ENCODE measurements at places on chromosomes 12 and 14. TPM values are rescaled to one million over a fixed set of nuclear protein-coding genes. Genes with fewer than 3 reads are reported as not detected.

- no peak for DNase-seq
Observed at GRCh38 chr14:34619471-34619870, 10.5 kb downstream of the SNX6 start.

- DNase-seq: no peak
Observed at GRCh38 chr12:51372021-51372420, 19.2 kb downstream of the GALNT6 start.

DNA sequence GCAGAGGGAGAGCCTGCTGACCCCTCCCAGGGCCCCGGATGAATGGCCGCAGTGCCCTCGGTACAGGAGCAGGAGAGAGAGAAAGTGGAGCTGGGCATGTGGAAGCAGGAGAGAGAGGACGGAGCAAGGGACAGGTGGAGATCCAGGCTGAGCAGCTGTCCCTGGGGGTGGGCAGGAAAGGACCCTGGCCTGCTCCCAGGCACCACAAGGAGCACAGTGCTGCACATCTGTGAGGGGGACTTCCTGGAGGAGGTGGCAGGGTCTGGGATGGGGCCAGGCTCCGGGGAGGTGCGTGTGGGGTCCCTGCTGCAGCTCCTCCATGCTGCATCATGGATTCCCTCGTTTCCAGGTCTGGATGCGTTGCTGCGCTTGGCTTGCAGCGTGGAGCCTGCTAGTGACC is 13.0 kb upstream of the DLK1 start:
- DNase-seq: no peak

DNA sequence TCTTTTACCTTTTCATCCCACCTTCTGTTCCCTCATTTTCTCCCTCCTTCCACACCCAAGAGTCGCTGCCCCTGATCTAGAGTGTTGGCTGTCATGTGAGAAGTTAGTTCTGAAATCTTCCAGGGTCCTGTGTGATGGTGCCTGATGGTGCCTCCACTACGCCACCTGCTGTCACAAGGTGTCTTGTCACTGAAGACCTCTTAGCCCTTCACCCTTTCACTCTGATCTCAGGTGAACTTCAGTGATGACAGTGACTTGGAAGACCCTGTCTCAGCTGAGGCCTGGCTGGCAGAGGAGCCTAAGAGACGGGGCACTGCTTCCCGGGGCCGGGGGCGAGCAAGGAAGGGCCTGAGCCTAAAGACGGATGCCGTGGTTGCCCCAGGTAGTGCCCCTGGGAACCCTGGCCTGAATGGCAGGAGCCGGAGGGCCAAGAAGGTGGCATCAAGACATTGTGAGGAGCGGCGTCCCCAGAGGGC is 7.6 kb upstream of the PFDN5 start:
- DNase-seq: peak; percentile 75

DNA sequence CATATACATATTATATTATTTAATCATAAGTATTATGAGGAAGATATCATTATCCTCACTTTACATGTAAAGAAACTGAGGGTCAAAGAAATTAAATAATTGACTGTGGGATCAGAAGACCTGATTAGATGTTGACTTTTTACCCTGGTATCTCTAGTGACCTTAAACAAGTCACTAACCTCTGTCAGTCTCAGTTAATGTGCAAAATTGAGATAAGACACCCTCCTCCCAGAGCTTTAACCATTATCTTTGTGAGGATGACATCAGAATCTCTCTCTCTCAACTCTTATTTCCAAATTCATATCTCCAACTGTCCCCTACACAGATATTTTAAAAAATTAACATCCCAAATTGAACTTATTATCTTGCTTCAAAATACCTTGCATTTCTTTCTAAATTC is 177.8 kb downstream of the KLHL28 start:
- DNase-seq: no peak

DNA sequence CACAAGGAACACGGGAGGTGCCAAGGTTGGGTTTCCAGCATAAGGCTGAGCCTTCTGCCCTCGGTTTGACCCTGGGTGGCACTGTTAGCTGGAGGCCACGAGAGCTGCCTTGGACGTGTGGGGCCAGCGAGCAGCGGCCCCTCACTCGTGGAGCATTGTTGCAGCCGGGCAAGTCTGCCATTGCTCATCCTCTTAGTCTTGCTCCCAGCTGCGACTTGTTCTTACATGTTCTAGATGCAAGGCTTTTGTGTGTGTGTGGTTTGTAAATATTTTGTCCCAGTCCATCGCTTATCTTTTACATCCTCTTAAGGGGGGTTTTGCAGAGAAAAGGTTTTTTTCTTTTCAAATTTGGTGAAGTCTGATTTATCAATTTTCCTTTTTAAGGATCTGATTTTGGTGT is 21.1 kb upstream of the C1S start:
- no peak for DNase-seq

GRCh38 chr14:73233564-73233963 is 3.7 kb upstream of the PAPLN start:
- no peak for DNase-seq

DNA sequence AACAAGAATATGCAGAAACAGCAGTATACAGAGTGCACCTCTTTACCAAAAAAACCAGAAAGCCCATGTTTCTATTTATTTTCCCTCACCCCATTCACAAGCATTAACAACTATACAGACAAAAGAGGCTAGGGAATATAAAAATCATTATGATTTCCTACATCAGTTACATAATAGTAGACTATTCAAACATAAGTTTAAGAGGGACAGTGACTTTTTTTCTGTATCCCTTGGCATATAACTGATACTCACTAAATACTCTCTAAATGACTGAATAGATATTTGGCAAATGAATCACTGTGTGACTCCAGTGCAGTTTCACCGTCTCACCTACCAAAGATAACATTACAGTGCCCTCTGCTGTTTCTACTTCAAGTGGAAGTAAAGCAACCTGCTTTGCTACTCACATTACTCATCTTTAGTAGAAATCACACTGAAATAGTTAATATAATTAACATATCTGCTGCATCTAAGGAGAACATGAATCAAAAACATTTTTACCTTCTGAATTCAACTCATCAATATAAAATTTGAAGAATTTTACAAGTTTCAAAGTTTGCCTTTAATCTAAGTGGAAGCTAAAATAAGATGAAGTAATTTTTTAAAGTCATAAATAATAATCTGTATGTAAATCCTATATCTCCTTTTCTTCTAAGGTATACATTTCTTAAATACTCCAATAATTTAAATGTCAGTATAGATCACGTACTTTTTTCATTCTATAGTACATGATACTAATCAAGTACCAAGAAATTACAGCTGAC is 103.8 kb downstream of the OSBPL8 start:
- DNase-seq: no peak

PLXNC1 gene
- 81.1 TPM for total RNA-seq

OVCH1 gene
- total RNA-seq: 0.41 TPM
